ENCODE measurements at places on chromosomes 12 and 14.

- DNase-seq: no peak
Observed at GRCh38 chr12:91043408-91043807, 14.4 kb downstream of the KERA start.

DNA sequence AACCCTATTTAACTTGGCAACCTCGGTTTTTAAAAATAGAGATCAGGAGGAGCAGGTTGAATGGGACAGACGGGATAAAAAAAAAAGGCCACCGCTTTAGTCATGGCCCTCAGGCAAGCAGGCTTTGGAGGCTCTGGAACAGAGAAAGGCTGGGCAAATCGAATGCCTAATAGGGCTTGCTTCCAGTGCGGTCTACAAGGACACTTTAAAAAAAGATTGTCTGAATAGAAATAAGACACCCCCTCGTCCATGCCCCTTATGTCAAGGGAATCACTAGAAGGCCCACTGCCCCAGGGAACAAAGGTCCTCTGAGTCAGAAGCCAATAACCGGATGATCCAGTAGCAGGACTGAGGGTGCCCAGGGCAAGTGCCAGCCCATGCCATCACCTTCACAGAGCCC lies 265.8 kb downstream of the CPNE8 start:
- no peak for DNase-seq

GRCh38 chr12:117576053-117576452 lies 214.6 kb upstream of the NOS1 start:
- no peak for DNase-seq

GRCh38 chr14:89399594-89400068 lies 17.4 kb downstream of the FOXN3 start:
- DNase-seq: no peak

DNA sequence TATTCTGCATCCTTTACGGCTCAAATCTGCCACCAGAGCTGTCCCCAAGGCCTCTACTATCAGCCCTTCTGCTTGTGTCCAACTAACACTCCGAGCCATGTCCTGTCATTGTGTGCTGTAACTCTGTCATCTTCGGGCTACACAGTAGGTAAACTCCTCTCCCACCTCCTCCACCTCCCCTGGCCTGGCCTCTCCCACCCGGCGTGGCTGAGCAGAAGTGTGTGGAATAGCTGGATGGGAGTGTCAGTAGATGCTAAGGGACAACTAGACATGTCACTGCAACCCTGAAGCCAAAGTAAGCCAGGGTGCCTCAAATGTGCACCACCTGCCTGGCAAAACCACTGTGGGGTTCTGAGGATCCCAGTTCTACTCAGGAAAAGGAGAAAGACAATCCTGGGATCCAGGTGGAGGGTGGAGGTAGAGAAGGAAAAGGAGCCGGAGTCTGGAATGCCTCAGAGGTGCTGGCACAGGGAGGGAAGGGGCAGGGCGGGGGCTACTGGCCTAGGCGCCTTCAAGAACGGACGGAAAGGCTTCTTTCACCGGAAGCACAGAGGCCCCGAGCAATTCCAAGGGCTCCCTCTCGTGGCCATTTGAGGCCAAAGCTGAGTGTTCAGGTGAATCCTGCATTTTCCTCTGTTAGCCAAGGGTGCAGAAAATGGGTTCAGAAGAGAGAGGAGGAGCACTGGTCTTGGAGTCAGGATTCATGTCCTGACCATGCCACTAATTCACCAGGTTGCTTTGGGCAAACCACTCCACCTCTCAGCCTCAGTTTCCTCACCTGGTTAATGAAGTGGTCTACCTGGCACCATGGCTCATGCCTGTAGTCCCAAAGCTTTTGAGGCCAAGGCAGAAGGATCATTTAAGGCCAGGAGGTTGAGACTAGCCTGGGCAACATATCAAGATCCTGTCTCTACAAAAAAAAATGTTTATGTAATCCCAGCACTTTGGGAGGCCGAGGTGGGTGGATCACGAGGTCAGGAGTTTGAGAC lies 20.5 kb upstream of the FAM181A start:
- peak; percentile 65 for DNase-seq

DNA sequence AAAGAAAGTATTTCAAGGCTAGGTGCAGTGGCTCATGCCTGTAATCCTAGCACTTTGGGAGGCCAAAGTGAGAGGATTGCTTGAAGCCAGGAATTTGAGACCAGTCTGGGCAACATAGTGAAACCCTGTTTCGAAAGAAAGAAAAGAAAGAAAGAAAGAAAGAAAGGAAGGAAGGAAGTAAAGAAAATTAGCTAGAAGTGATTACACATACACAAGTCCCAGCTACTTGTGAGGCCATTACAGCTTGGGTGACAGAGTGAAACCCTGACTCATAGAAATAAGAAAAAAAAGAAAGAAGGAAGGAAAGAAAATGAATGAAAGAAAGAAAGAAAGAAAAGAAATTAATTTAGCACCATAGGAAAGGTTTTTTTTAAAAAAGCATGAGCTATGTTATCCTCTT lies 33.3 kb upstream of the PPP1CC start:
- no peak for DNase-seq
